ENCODE measurements at places on chromosomes 4 and X.
A peak's percentile ranks its signal among the peaks of the same experiment; 100 is the strongest.

- DNase-seq, result peak; percentile 41
These were observed 8.0 kb upstream of the TENM3 start for GRCh38 chr4:182235021-182235795.

GRCh38 chr4:116391020-116391419, 694.4 kb downstream of the TRAM1L1 start:
- no peak for DNase-seq

- DNase-seq, result no peak
These were observed 83.2 kb upstream of the USP9X start for GRCh38 chrX:41002026-41002425.

DNA sequence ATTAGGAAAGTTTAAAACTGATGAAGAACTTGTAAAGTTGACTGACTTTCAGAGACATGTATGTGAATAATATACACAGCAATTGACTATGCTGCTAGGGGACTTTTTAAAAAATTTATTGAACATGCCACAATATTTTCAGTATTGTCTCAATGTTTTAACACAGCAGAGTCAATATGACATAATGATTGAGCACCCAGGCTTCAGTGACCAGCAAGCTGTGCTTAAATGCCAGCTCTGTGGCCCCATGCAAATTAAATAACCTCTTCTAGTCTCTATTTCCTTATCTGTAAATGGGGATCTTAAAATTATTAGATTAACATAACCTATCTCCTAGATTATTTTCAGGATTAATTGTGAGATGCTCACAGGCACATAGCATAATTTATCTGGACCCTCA, 56.8 kb upstream of the TXK start:
- no peak for DNase-seq
